ENCODE measurements at places on chromosomes 11 and 22. TPM values are rescaled to one million over a fixed set of nuclear protein-coding genes. Genes with fewer than 3 reads are reported as not detected.

C22orf31 gene
- 0.82 TPM for total RNA-seq

IL18 gene
- 4.4 TPM for total RNA-seq

SHANK2 gene
- 28.9 TPM for total RNA-seq

OR2AG2 gene
- total RNA-seq: 0.16 TPM

SOX6 gene
- total RNA-seq: 46.6 TPM

OR8D1 gene
- not detected for total RNA-seq

PACSIN3 gene
- 35.2 TPM for total RNA-seq

OR51E1 gene
- total RNA-seq: 1.2 TPM

NCR3LG1 gene
- total RNA-seq: 3.6 TPM

TSKU gene
- total RNA-seq: 31.2 TPM

CD248 gene
- 37.8 TPM for total RNA-seq

SAA2 gene
- 0.99 TPM for total RNA-seq

HEPN1 gene
- total RNA-seq: not detected

TM7SF2 gene
- 45.1 TPM for total RNA-seq

CARD18 gene
- 0.88 TPM for total RNA-seq

POU2AF2 gene
- not detected for total RNA-seq

GGTLC3 gene
- not detected for total RNA-seq

SLC37A2 gene
- 2.5 TPM for total RNA-seq

NLRP6 gene
- 0.22 TPM for total RNA-seq

TMEM132A gene
- total RNA-seq: 88.3 TPM

SCGB1A1 gene
- not detected for total RNA-seq

SDHD gene
- 70.3 TPM for total RNA-seq

OR52A1 gene
- total RNA-seq: not detected

OR4A15 gene
- total RNA-seq: not detected

SPI1 gene
- 5.4 TPM for total RNA-seq

CFAP300 gene
- 5.6 TPM for total RNA-seq

OR52N5 gene
- not detected for total RNA-seq

MUC5AC gene
- 0.16 TPM for total RNA-seq

PTGDR2 gene
- total RNA-seq: 0.55 TPM

SCGB1D2 gene
- total RNA-seq: not detected

UBQLN3 gene
- 0.88 TPM for total RNA-seq

B4GALNT4 gene
- 71.6 TPM for total RNA-seq

OR5B21 gene
- not detected for total RNA-seq

SYCE3 gene
- total RNA-seq: not detected

DGCR6 gene
- total RNA-seq: 7.1 TPM

KDM4D gene
- total RNA-seq: 2.3 TPM

B3GAT1 gene
- 19.8 TPM for total RNA-seq

INPP5J gene
- 2.7 TPM for total RNA-seq

GAL3ST3 gene
- 8.4 TPM for total RNA-seq

SLC25A18 gene
- 0.71 TPM for total RNA-seq

APOBEC3G gene
- total RNA-seq: 6.5 TPM

PGA5 gene
- not detected for total RNA-seq

MMP8 gene
- not detected for total RNA-seq

MS4A15 gene
- not detected for total RNA-seq

CELSR1 gene
- 12.3 TPM for total RNA-seq

KCTD21 gene
- 4.9 TPM for total RNA-seq

TRABD gene
- 17.3 TPM for total RNA-seq

TMEM25 gene
- total RNA-seq: 40.6 TPM

KCNJ5 gene
- total RNA-seq: 4.3 TPM

LMO2 gene
- total RNA-seq: 17.5 TPM

CHEK1 gene
- total RNA-seq: 13.7 TPM

HBB gene
- total RNA-seq: 165 TPM

SYT12 gene
- total RNA-seq: 0.27 TPM

ANAPC15 gene
- total RNA-seq: 16.5 TPM
